ENCODE measurements at places on chromosomes 16 and 17.

DNA sequence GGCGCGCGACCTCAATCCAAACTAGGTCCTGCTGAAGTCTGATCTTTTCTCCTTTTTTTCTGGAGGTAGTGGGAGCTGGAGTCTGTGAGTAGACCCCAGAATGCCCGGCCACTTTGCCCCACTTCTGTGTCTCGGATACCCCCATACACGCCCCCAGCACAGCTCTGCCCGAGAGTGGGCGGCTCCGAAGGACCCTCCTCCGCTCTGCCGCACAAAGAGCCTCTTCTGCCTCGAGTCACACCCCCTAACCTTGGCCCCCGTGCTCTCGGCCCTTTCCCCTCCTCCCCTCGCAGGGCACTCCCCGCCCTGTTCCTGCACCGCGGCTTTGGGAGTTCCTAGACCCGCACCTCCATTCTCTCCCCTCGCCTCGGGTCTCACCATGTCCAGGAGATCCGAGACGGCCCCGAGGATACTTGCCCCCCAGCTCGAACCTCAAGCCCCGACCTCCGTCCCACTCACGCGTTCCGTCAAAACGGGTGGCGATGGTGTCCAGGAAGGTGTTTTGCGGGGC is 476 bp downstream of the KCNH4 start:
- DNase-seq: no peak

DNA sequence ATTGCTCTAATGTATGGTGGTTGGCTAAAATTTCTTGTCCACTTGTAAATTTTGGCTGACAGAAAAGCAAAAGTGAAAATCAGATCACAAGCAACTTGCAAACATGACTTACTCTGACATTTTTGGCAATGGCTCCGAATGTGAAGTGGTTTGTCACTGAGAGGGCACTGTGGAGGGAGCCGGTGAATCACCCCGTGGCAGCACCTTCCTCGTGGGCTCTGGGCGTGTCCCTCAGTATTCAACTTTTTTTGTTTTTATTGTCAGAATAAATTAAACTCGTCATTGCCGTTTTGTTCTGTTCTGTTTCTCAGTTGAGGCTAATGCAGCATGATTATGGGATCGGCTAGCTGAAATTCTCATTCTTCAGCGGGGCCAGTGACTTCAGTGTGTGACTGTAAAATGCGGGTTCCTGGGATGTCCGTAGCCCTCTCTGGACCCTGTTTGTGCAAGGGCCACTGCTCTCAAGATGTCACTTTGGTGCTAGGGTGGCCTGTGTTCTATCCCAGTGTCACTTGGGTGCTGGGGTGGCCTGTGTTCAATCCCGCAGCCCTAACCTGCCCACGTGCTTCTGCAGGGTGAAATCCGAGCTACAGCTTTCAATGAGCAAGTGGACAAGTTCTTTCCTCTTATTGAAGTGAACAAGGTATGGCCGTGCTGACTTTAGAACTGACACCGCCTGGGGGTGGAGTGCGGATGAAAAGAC is 48.8 kb downstream of the RPA1 start:
- DNase-seq: no peak

DNA sequence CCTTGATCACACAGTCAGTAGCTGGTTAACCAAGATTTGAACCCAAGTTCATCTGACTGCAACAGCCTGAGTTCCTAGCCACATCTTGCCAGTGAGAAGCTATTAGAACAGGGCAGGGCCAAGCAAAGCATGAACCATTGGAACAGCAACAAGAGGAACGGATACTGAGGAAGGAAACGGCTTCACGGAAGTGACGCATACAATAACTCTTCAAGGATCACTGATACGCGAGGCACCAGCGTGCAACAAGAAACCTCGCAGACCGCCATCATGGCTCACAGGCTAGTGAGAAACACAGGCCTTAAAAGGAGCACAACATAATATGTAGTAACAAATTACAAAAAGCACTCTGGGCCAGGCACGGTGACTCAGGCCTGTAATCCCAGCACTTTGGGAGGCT is 114.9 kb downstream of the CDYL2 start:
- no peak for DNase-seq

DNA sequence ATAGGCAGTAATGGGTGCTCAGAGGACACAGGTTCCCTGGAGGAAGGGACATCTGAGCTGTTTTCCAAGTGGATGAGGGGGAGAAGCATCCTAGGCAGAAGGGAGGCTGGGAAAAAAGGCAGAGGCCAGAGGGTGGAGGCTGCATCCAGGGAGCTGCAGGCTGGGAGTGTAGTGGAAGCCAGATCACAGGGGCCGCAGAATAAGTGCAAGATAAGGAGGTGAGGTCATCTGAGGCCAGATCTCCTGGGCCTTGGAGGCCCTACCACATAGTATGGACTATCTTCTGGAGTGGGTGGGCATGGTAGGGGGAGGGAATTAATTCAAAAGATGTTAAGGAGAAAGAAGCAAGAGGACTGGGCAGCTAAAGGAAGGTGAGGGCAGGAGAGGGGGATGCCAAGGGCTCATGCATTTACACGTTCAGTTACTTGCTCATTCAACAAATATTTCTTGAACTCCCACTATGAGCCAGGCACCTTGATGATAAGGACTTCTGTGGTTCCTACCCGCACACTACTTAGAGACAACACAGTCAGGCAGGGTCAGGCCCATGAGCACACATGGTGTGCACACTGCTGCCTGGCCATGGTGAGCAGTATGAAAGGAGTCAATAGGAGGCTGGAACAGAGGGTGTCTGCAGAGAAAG is 2.4 kb upstream of the RIPOR1 start:
- no peak for DNase-seq

DNA sequence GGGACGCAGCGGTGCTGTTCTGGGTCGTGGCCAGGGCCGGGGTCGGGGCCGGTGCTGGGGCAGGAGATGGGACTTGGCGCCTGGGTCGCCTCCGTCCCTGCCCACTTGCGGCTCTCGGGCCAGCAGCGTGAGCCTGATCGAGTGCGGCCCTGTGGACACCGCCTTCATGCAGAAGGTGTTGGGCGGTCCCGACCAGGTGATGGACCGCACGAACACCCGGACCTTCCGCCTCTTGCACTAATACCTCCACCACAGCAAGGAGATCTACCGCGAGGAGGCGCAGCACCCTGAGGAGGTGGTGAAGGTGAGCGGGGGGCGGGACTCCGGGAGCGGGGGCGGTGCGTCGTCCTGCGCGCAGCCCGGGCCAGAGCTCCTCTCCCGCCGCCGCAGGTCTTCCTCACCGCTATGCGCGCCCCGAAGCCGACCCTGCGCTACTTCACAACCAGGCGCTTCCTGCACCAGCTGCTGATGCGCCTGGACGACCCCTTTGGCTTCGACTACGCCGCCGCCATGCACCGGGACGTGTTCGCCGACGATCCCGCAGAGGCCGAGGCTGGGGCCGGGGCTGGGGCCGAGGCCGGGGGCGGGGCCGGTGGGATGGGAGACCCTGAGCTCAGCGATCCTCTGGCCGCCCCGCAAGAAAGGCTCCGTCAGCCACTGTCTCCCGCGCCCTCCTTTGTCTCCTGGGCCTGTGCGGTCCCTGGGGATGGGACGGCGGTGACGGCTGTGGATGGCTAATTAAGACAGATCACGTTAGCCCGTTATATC is 4.5 kb upstream of the HSD17B1 start:
- DNase-seq: peak; percentile 66

- DNase-seq: no peak
Measured at GRCh38 chr17:61340431-61341209, 59.0 kb upstream of the TBX2 start.

DNA sequence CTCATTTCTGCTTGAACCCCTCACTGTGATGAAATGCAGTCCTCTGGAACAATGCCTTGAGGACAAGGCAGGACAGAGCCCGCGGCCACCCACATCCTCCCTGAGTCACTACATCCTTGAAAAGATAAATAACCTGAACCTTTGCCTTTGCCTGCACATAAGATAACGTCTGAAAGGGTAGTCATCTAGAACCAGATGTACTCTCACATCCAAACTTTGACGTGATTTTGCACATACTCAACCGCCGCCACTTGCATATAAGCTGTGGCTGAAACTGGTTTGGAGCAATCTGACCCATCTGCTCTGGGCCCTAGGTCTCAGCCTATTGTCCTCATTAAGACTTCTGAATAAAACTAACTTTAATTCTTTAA is 252.1 kb downstream of the PHKB start:
- DNase-seq: no peak

DNA sequence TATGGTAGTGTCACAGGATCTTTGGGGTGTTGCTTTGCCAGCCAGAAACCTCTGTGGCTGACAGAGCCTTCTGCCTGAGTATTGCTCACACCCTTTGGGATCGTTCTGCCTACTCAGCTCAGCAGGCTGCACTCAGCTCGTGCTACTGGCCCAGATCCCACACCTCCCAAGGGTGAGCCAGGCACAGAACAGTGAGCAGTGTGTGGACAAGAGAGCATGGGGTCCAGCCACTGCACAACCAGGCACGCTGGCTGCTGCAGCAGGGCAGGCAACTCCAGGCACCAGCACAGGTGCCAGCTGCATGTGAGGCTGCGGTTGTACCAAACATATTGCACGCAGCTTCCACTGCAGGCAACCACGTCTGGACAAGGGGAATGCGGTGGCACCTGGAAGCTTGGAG is 84.9 kb downstream of the CYB561 start:
- DNase-seq: no peak

All from NCI-H2029 (cell line).